Lung microvascular endothelial cell (primary cell): ENCODE measurements at places on chromosomes 7 and 10. TPM values are rescaled to one million over a fixed set of nuclear protein-coding genes. Genes with fewer than 3 reads are reported as not detected.

- no peak for DNase-seq
Observed at GRCh38 chr10:91049988-91050360, 129.1 kb upstream of the ANKRD1 start.

GRCh38 chr10:101767600-101767945, 8.3 kb downstream of the FGF8 start:
- no peak for DNase-seq

GRCh38 chr7:36387435-36388231, 2.0 kb upstream of the ANLN start:
- DNase-seq: no peak

DNA sequence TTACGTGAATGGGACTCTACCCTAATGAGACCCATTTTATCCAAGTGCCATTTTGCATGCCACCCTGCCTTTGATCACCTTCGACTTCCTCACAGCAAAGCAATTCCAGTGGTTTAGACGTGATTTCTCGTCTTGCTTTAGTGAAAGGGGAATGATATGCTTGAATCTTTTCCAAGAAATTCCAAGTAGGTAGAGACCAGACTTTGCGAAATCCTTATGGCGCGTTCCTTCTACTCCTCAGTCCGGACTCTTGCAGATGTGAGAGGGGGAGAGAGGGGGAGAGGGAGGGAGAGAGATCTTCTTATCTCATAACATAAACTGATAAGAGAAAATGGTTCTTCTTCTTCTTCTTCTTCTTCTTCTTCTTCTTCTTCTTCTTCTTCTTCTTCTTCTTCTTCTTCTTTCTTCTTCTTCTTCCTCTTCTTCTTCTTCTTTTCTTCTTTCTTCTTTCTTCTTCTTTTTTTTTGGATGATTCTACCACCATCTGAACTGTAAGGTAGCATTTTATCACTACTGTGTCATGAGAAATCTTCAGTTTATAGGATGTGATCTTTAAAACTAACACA, 883 bp downstream of the SPAG6 start:
- no peak for DNase-seq

WEE2 gene
- total RNA-seq: under 0.01 TPM in 2 replicates

FBXL13 gene
- total RNA-seq: 0.20 and 0.44 TPM in 2 replicates

AKR1C4 gene
- total RNA-seq: not detected in 2 replicates
